A673 (cell line): ENCODE measurements at places on chromosomes 12 and 14. TPM values are rescaled to one million over a fixed set of nuclear protein-coding genes. Genes with fewer than 3 reads are reported as not detected.
A peak's percentile ranks its signal among the peaks of the same experiment; 100 is the strongest.

DNA sequence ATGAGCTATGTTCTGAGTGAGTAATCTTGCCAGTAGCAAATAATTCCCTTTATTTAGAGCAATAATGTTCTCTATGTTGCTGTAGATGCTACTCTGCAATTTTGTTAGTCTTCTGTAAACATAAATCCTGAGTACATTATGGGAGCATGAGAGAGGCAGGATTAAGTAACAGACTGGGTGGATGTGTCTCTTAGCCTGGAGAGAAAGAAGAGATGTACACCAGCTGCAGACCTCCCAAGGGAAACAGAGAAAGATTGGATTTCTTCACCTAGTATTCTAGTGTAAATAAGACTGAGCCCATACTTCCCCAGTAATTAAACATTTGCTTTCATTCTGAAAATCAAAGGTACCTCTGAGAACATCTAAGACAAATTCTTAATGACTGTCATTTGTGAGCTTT is 564.0 kb downstream of the TRHDE start:
- DNase-seq, result peak; percentile 4

The SLC25A47 gene
- not detected in 2 replicates for total RNA-seq

The ANKRD52 gene
- 74.6 and 74.7 TPM in 2 replicates for total RNA-seq

GRCh38 chr14:99590746-99591555 is 13.1 kb downstream of the CCDC85C start:
- DNase-seq, result no peak

The ANKRD33 gene
- total RNA-seq, result not detected in 2 replicates

DNA sequence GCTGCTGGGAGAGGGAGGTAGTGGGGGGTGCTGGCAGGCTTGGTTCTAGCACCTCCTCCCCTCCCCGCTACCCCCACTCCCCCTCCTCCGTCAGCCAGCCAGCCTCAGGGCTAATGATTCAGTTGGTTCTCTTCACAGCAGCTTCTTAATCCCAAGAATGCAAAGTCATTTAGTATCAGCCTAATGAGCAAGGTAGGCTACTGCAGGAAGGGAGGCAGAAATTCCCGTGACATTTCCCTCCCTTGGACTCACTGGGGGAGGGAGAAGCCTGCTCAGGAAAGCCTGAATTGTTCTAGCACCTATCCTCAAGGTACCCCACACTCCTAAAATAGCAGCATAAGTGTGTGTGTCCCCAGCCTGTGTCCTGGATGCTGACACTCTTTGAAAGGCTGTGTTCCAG is 29.8 kb downstream of the ITPK1 start:
- DNase-seq, result peak; percentile 36

The KCNC2 gene
- total RNA-seq, result not detected in 2 replicates

The KLRB1 gene
- not detected in 2 replicates for total RNA-seq
